Spinal cord (tissue), 10 donors: ENCODE measurements at places on chromosomes 5 and 9. TPM values are rescaled to one million over a fixed set of nuclear protein-coding genes. Genes with fewer than 3 reads are reported as not detected.

Gene LRRC19
- total RNA-seq: not detected

Gene PCSK1
- total RNA-seq: 65.5 TPM

Gene IFNB1
- total RNA-seq: not detected

Gene QRFP
- not detected for total RNA-seq

Gene CTXN3
- total RNA-seq: 19.9 TPM

Gene ZFP2
- total RNA-seq: 7.7 TPM

Gene NUTM2F
- total RNA-seq: not detected

Gene BNIP1
- total RNA-seq: 17.5 TPM

Gene SPATA31C1
- 0.20 TPM for total RNA-seq

Gene SLC6A3
- 12.0 TPM for total RNA-seq

Gene PDLIM7
- 23.4 TPM for total RNA-seq

- no peaks in the 10 kb centered on the region for H3K36me3 ChIP-seq
- no peak for DNase-seq
- no peaks in the 10 kb centered on the region for H3K27me3 ChIP-seq
- no peak overlapping the region for H3K27ac ChIP-seq
- no peak overlapping the region for H3K4me3 ChIP-seq
- no peaks in the 10 kb centered on the region for H3K4me1 ChIP-seq
Observed at GRCh38 chr9:77163884-77164283, 13.4 kb upstream of the VPS13A start.

DNA sequence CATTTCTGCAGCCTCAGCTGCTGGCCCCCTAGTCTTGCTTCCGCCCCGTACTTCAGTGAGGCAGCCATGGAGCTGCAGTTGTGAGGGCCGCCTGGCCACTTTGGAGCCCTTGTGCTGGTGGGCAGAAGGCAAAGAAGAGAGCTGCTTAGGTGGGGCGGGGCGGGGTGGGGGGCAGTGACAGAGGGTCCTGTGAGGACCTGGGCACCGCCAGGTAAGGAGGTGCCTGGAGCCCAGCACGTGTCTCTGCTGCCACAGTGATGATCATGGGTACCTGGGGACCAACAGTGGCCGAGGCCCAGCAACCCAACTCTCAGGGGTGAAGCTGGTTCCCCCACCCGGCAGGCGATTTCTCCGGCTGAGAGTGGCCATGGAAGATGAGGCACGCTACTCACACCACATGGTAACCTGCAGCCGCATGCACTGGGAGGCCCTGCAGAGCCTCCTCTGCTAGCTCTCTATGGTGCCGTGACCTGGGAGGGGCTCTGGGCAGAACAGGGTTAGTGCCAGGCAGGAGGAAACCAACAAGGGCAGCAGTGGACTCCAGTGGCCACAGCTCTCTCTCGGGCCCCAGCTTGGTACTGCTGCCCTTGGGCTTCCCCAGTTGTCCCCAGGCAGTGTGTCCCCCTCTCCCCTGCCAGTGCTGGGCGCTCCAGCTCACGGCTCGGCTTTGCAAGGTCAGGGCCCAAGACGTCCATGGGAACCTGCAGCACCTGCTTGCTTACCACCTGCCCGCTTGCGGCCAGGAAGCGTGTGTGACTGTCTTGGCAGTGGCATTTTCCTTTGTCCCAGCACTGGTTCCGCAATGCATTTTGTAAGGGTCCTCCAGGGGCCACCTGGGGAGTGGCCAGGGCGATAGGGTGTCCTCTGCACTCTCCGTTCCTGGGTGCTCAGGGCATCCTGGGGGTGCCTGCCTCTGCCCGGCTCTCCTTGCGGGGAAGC is 24.0 kb downstream of the NDUFS6 start:
- H3K27ac ChIP-seq: no peak overlapping the region
- DNase-seq: no peak

GRCh38 chr9:100557053-100557452 is 20.8 kb upstream of the CAVIN4 start:
- peaks cover 4% of the 10 kb centered on the region for H3K36me3 ChIP-seq
- no peak for DNase-seq
- no peaks in the 10 kb centered on the region for H3K4me1 ChIP-seq

DNA sequence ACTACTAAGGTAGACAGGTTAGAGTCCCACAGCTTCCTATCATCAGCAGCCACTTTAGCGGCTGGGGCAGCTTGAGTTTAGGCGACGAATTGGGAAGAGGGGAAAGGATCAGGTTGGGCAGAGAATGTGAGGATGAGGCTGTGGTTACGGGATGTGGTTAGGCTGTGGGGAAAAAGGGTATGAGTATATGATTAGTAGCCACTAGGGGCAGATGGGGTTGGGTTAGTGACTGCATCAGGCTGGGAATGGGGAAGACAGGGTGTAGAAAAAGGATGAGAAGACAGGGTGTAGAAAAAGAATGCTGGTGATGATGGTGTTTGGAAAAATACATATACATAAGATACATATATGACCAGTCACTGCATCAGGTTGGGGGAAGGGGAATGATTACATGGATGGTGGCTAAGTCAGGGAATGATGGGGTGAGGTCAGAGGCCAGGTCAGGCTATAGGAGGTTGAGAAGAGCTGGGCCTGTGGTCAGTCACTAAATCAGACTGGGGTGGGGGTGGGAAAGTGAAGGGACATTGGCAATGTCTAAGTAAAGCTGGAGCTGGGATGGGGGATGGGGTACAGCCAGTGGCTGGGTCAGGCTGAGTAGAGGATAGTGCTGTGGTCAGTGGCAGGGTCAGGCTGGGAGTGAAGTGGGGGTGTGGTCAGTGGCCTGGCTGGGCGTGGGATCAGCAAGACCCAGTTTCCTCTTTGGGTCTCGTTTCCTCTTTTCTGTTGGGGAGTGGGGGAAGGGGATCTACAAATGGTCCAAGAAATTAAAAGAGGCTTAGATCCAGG is 2.1 kb downstream of the TLN1 start:
- no peaks in the 10 kb centered on the region for H3K27me3 ChIP-seq
- peaks cover 41% of the 10 kb centered on the region for H3K4me1 ChIP-seq
- H3K36me3 ChIP-seq: peaks cover 37% of the 10 kb centered on the region
- peak overlapping the region; percentile 97 for H3K27ac ChIP-seq
- no peak for DNase-seq

DNA sequence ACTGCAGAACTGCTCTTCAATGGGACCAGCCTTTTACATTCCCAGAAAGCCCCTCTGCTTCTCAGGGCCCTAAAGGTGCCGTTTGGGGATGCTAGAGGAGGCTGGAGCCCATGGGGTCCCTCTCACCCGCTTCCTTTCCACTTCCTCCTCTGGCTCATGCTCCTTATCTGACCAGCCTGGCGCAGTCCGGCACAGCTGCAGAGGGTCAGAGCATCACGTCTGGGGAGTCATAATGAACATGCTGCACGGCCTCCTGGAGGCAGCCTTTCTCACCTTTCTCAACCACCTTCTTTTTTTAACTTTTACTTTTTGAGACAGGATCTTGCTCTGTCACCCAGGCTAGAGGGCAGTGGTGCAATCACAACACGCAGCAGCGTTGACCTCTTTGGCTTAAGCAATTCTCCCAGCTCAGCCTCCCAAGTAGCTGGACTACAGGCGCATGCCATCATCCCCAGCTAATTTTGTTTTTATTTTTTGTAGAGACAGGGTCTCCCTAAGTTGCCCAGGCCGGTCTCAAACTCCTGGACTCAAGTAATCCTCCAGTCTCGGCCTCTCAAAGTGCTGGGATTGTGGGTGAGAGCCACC is 15.1 kb upstream of the TCF7 start:
- peaks cover 2% of the 10 kb centered on the region for H3K27me3 ChIP-seq
- peaks cover 52% of the 10 kb centered on the region for H3K4me1 ChIP-seq
- H3K4me3 ChIP-seq: no peak overlapping the region
- no peaks in the 10 kb centered on the region for H3K36me3 ChIP-seq
- H3K27ac ChIP-seq: no peak overlapping the region

- H3K4me3 ChIP-seq: no peak overlapping the region
- H3K4me1 ChIP-seq: no peaks in the 10 kb centered on the region
- H3K27ac ChIP-seq: no peak overlapping the region
- H3K36me3 ChIP-seq: no peaks in the 10 kb centered on the region
Observed at GRCh38 chr5:179006564-179006963, 11.4 kb upstream of the GRM6 start.

GRCh38 chr5:54643685-54644106 is 126.1 kb downstream of the SNX18 start:
- no peaks in the 10 kb centered on the region for H3K36me3 ChIP-seq
- H3K4me3 ChIP-seq: no peak overlapping the region
- no peak overlapping the region for H3K27ac ChIP-seq
- DNase-seq: no peak
- peaks cover 12% of the 10 kb centered on the region for H3K4me1 ChIP-seq

- no peaks in the 10 kb centered on the region for H3K36me3 ChIP-seq
- H3K4me1 ChIP-seq: no peaks in the 10 kb centered on the region
Observed at GRCh38 chr9:104386425-104387069, 117.5 kb upstream of the OR13F1 start.

GRCh38 chr9:99986642-99987041 is 80.2 kb downstream of the STX17 start:
- no peaks in the 10 kb centered on the region for H3K36me3 ChIP-seq
- H3K27ac ChIP-seq: no peak overlapping the region
- H3K27me3 ChIP-seq: no peaks in the 10 kb centered on the region
- no peak for DNase-seq
- H3K4me1 ChIP-seq: no peaks in the 10 kb centered on the region
- H3K4me3 ChIP-seq: no peak overlapping the region

DNA sequence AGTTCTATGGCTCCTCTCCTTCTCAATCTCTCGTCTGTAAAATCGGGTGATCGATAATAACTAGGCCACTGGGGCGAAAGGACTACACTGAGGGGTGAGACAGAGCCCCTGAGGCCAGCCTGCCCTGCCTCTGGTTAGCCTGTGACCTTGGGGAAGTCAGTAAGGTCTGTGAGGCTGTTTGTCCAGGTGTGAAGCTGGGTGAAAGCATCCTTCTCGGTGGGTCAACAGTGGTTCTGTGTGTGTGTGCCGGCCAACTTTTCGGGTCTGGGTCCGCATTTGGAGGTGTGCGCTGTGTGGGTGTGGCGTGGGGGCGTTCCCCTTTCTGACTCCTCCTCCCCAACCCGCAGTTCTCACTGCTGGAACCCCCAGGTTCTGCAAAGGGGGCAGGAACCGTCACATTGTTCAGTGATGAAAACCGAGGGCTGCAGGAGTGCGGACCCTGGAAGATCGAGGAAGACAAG is 5.0 kb upstream of the RNF44 start:
- H3K27ac ChIP-seq: no peak overlapping the region
- H3K36me3 ChIP-seq: peaks cover 9% of the 10 kb centered on the region
- H3K4me1 ChIP-seq: peaks cover 38% of the 10 kb centered on the region
- no peak for DNase-seq
- H3K27me3 ChIP-seq: no peaks in the 10 kb centered on the region

DNA sequence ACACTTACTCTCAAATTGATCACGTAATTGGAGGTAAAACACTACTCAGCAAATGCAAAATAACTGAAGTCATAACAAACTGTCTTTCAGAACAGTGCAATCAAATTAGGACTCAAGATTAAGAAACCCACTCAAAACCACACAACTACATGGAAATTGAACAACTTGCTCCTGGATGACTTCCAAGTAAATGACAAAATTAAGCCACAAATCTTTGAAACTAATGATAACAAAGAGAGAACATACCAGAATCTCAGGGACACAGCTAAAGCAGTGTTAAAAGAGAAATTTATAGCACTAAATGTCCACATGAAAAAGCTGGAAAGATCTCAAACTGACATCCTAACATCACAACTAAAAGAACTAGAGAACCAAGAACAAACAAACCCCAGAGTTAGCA is 540.5 kb upstream of the CDH18 start:
- DNase-seq: no peak
- no peak overlapping the region for H3K27ac ChIP-seq
- no peaks in the 10 kb centered on the region for H3K4me1 ChIP-seq
- no peaks in the 10 kb centered on the region for H3K36me3 ChIP-seq
- no peak overlapping the region for H3K4me3 ChIP-seq
- H3K27me3 ChIP-seq: no peaks in the 10 kb centered on the region

DNA sequence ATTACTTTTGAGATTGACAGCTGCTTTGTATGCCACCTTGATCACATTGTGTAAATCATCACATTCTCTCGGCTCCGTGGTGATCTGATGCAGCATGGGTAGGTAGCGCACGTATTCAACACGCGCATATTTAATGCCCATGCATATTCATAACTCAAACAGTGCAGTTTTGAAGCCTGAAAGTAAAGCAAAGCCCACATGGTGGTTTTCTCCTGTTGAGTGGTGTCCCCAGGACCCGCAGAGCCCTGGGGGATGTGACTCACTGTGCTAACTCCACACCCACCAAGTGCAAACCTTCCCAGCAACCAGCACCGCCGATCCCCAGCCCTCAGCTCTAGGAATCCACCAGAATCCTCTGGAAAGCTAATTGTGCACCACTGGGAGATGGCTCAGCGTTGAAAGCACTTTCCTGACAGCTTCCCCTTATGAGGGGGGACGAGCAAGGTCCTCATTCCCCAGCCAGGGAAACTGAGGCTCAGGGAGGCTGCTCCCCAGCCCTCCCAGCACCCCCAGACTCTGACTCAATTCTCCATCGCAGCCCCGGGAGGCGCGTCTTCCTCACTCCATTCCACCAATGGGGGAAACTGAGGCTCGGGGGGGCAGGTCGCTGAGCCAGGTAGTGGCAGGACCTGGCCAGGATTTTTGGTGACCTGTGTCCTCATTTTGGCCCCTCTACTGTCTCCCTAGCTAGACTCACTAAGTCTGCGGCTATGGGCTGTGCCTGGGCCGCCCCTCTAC is 46.4 kb downstream of the SARDH start:
- H3K27ac ChIP-seq: no peak overlapping the region
- H3K4me3 ChIP-seq: no peak overlapping the region
- H3K36me3 ChIP-seq: peaks cover 52% of the 10 kb centered on the region

DNA sequence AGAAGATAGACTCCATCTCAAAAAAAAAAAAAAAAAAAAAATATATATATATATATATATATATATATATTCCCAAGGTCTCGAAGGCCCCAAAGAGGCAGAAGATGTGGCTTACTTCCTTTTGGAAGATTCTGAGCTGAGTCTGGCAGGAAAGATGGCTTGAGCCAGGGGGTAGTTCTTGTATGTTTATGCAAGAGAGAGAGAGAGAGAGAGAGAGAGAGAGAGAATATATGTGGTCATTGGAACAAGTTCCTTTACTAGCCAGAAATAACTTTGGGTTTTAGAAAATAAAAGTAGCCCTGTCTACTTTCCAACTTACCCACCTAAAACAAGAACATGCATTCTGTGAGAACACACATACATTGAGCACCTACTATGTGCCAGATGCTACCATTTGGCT is 17.6 kb downstream of the NCS1 start:
- peaks cover 76% of the 10 kb centered on the region for H3K4me1 ChIP-seq
- no peak overlapping the region for H3K4me3 ChIP-seq
- no peaks in the 10 kb centered on the region for H3K27me3 ChIP-seq
- peaks cover 47% of the 10 kb centered on the region for H3K36me3 ChIP-seq
- no peak overlapping the region for H3K27ac ChIP-seq
- no peak for DNase-seq

GRCh38 chr5:142671801-142672200 is 14.1 kb downstream of the FGF1 start:
- no peak for DNase-seq
- peak overlapping the region; percentile 65 for H3K27ac ChIP-seq
- no peaks in the 10 kb centered on the region for H3K27me3 ChIP-seq
- peaks cover 39% of the 10 kb centered on the region for H3K4me1 ChIP-seq
- no peak overlapping the region for H3K4me3 ChIP-seq
- H3K36me3 ChIP-seq: peaks cover 6% of the 10 kb centered on the region

- H3K4me1 ChIP-seq: no peaks in the 10 kb centered on the region
- DNase-seq: no peak
- H3K27ac ChIP-seq: no peak overlapping the region
- no peaks in the 10 kb centered on the region for H3K27me3 ChIP-seq
Observed at GRCh38 chr5:32541241-32541640, 44.1 kb upstream of the SUB1 start.

GRCh38 chr5:158433634-158434033 is 574.7 kb upstream of the CLINT1 start:
- H3K36me3 ChIP-seq: no peaks in the 10 kb centered on the region
- no peak overlapping the region for H3K27ac ChIP-seq
- no peak overlapping the region for H3K4me3 ChIP-seq
- H3K27me3 ChIP-seq: no peaks in the 10 kb centered on the region
- DNase-seq: no peak
